ENCODE measurements at places on chromosomes 1 and 21.

- no peak for DNase-seq
These were observed 144.6 kb downstream of the LRIG2 start for GRCh38 chr1:113217447-113218208.

DNA sequence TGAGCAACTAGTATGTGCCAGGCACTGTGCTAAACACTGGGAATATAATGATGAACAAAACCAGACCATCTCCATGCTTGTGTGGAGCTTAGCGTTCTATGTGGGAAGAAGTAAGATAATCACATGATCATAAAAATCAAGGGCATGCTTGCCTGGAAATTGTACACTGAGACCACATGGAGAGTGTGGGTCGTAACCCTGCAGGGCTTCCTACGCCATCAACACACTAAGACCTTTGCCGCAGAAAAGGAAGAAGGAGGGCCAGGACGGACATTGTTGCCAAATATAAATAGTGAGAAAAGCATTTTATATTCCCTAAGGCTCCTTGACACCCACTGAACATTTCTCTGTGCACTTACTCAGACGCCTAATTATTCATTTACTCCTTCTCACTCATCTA, 388.1 kb upstream of the VAMP3 start:
- no peak for DNase-seq

DNA sequence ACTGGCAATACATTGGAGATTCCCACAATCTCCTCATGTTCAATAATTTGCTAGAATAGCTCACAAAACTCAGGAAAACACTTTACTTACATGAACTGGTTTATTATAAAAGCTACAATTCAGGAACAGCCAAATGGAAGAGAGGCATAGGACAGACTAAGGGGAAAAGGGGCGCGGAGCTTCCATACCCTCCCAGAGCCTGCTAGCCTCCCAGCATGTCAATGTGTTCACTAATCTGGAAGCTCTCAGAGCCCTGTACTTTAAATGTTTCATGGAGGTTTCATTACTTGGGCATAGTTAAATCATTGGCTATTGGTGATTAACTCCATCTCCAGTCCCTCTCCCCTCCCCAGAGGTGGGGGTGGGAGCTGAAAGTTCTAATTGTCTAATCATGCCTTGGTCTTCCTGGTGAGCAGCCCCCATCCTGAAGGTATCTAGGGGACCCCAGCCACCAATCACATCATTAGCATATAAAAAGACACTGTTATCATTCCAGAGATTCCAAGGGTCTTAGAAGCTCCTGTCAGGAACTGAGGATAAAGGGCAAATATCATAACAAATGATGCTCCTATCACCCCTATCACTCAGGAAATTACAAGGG, 10.9 kb upstream of the DMRTB1 start:
- DNase-seq, result no peak

DNA sequence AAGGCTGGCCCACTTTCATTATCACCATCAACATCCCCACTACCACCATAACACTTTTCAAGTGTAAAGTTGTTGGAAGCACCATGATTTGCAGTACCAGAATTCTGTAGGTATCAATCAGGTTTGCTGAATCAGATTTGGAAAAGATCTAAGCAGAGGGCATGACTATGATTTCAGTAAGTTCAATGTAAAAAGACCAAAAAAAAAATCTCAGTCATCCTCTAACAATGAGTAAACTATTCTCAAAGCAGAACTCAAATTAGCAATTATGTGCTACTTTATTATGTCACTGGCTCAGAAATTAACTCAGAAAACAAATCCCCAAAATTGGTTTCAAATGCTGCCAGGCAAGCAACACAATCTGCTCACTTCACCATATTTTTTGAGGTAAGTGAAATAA, 187.8 kb upstream of the HP1BP3 start:
- no peak for DNase-seq

DNA sequence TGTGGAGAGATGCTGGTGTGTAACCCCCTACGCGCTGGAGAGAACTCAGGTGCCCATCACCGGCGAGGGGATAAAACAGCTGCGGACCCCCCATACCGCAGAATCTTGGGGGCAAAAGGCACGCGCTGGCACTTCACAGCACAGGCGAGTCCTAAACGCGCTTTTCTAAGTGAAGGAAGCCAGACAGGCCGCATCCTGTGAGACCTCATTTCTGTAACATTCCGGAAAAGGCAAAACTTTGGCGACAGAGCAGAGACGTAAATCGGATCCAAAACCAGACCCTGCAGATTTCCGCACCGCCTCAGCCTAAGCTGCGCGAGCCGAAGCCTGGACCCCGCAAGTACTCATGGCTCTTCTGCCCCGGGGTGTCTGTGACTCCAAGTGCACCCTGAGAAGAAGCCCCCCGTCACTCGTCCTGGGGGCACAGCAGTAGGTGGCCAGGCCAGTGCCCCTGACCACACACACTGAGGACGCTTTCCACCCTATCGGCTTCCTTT, 60.9 kb downstream of the SLX9 start:
- no peak for DNase-seq

DNA sequence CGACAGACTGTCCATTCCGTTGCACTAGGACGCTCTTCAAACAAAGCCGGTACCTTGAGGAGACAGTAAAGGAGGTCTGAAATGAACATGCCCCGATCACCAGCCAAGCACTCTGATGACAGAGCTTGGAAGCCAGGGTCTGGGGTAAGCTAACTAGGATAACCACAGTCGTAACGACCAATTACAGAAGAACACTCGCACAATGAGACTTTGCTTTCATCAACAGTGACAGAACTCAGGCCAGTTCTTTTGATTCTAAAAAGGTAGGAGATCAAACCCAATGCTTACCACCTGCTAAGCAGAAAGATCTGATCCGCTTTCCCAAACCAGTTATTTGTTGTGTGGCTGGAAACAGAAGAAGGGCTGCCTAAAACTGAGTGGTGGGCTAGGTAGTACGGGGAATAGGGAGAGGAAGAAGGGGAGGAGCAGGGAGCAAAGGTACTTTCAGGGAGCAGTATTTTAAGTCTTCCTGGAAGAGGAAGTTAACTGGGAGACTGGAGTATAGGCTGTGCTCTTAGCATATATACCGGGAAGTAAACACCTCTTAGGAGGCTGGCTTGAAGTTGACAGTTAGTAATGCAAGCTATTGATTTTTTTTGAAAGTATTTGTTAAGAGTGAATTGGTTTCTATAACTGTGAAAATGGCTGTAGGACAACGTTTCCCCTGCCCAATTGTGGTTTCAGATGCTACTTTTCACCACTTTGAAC, 38.4 kb downstream of the UCK2 start:
- DNase-seq, result no peak

DNA sequence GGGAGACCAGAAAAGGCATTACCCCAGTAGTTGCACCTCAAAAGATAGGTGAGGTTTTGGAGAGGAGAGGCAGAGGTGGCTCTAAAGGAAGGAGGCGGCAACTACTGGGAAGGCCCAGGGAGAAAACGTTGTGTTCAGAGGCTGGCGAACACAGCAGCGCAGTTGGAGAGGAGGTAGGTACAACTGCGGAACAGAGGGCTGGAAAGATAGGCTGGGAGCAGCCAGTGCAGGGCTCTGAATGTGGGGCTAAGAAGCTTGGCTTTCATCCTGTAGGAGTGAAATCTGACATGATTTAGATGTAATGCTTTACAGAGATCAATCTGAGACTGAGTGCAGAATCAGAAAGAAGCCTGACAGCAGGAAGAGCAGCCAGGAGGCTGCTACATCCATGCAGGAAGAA, 13.0 kb downstream of the RIMS3 start:
- DNase-seq, result no peak

GRCh38 chr21:15219894-15220293, 155.1 kb upstream of the NRIP1 start:
- DNase-seq, result no peak

DNA sequence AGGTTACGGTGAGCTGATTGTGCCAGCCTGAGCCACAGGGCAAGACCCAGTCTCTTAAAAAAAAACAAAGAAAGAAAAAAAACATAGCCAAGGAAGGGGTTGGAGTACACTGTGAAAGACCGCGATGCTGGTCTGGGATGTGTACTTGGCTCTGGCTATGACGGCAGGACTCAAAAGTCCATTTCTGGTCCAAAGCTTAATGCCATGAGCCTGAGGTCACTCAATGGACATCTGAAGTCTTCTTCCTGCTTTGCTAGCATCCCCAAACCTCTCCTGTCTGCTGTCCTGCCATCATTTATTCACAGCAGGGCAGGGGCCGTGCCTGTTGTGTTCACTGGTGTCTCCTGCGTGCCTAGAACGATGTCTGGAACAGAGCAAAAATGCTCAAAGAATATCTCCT, 1.5 kb upstream of the ARHGEF10L start:
- DNase-seq, result no peak

DNA sequence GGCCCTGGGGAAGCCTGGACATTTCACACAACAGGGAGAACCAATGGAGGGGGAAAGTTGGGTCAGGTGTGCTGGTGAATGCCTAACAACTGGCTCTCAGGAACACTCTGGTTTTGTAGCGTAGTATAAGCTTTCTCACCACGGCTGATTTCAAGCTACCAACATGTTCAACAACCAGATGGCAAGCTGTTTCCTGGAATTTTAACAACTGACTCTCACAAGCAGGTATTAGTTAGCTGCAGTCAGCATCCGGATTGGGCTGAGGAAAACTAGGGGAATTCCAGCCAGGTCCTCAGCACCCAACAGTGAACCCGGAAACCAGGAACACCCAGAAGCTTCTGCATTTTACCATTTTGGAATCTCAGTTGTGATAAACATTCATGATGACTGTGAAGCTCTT, 162.3 kb upstream of the CAMK1G start:
- DNase-seq, result no peak

DNA sequence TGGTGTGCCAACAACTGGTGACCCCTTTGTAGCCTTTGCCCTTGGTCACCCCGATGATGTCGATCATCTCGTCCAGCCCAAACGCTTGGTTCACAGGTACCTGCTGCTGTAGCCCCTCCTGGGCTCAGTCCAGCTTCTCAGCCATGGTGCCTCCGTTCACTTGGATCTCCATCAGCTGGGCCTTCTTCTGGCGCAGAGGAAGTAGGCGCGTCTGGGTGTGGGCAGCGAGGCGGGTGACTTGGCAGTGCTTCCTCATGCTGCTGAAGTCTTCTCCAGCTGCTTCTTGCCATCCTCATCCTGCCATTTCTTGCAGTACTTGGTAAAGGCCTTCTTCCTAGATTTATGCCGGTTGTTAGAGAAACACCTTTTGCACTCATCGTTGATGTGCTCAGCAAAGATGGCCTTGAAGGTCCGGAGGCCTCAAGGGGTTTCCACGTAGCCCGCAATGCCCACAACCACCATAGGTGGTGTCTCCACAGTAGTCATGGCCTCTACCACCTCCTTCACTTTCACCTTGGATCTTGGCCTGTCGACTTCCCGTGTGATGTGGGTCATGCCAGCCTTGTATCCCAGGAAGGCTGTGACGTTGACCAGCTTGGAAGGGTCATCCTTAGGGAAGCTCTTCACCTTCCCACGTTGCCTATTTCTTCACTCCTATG, 13.0 kb downstream of the DOP1B start:
- no peak for DNase-seq

GRCh38 chr1:206971029-206971655, 882 bp upstream of the FCAMR start:
- DNase-seq, result no peak

- no peak for DNase-seq
These were observed 19.5 kb downstream of the RHOU start for GRCh38 chr1:228754646-228755268.

DNA sequence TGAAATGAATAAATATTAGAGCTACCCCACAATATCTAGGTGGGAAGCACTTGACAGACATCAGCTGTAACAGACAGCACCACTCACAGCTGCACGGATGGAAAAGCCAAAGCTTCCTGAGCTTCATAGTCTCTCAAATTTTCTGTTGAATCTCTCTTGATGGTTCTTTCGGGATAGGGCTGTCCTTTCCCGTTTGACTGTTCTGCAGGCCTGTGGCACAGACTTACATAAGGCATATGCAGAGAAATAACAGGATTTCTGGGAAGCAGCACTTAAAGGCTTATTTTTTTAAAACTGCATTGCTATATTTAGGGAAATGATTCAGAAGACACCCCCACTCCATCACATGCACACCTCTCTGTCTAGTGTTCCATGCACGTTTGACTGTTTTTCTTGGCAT, 77.5 kb downstream of the ZNF648 start:
- no peak for DNase-seq

GRCh38 chr1:110508028-110508940, 10.7 kb downstream of the KCNA10 start:
- DNase-seq, result no peak

DNA sequence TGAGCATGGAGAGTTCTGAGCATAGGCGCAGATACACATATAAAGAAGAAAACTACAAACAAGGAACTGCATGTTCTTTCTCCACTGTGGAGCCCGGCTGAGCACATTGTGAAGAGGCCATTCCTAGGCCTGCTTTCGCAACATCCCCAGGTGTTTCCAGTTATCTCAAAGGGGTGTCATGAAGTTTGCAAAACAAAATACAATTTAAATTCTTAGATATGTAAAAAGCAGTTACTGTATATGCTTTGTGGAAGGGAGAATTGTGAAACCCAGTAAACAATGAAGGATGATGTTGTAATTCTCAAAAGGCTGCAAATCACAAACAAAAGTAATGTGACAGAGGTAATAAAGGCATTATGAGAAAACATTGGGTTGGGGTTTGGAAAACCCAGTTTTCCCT, 98.6 kb upstream of the ZNF644 start:
- no peak for DNase-seq

DNA sequence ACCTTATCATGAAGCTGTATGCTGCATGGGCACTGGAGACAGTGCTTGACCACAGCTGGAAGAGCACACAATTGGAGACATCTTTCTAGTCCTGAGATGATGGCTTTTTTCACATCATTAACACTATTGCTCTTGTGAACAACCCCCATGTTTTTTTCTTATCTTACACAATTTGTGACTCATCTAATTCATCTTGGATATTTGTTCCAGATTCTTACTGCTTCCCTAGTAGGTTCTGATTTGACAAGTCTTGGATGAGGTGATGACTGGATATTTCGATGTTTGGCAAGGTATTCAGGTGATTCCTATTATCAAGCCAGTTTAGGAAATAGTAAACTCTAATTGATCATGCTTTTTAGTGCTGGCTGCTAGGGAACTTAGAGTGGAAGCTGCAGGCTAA, 23.7 kb downstream of the HLX start:
- no peak for DNase-seq

- DNase-seq, result no peak
These were observed 104.8 kb upstream of the SLC44A3 start for GRCh38 chr1:94715321-94715720.

DNA sequence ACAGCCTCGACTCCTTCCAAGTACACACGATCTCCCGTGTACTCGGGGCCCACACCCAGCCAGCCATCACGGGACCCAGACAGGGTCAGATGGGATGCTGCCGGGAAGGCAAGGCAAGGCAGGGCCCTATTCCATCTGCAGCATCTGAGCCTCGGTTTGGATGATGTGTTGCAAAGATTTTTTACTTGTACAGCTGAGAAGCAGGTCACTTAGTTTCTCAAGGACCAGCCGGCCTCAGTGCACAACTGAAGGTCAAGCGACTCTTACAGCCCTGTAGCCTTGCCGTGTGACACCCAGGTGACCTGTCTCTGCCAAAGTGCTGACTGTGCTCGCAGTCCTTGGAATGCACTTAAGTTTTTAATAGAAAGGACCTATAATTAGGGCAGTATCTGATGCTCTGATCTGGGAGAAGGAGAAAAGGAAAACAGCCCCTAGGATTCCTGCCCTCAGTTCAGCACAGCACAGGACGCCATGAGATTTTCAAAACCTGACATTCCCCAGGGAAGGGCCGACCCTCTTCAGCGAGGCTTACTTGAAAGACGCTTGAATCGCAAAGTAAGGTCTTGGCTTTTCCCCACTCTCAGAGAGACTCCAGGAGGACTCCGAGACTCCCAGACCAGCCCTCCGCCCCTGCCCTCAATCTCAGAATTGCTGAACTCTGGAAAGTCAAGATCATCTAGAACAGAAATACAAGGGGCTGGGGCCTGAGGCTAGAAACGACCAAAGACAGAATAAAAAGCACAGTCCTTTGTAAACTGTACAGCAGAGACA, 1.3 kb downstream of the GPR157 start:
- no peak for DNase-seq
